ENCODE measurements at places on chromosomes 2 and 18.

DNA sequence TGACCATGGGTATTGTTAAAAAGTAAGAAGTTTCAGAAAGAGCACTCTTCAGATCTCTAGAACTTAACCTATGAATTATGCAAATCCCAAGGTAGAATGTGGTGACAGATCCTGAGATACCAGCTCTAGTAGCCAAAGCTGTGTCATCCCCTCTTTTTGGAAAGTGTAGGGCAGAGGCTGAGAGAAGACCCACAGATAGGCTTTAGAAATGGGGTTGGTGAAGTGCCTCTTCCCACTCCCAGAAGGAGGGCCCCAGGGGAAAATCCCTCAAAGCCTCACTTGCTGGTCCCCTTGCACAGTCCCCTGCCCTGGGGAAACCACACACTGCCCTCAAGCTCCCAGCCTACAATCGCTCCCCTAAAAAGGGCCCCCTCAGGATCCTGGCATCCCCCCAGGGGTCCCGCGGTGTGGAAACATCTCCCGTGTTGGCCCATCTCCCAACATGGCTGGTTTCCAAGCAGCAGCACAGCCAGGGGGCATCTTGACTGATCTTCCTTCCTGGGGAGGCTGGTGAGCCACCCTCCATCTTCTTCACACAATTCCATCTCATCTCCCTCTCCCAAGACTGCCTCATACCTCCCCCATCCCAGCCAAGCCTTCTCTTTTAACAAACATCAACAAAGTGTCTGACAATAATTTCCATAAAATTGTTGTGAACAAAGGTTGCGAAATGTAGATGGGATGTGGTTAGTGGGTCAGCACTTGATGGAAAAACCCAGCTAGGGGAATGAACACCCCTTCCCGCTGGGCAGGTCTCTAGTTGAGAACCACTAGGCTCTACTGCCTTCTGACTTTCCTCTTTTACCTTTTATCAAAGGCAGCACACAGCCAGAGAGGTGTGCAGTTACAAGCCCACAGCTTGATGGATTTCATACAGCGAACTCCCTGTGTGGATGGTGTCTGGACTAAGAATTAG lies 25.1 kb downstream of the MAL start:
- no peak for DNase-seq

- no peak for DNase-seq
Observed at GRCh38 chr2:154203206-154203605, 331.5 kb downstream of the GALNT13 start.

GRCh38 chr2:30706534-30707303 lies 100.5 kb downstream of the CAPN13 start:
- DNase-seq = peak; percentile 28

DNA sequence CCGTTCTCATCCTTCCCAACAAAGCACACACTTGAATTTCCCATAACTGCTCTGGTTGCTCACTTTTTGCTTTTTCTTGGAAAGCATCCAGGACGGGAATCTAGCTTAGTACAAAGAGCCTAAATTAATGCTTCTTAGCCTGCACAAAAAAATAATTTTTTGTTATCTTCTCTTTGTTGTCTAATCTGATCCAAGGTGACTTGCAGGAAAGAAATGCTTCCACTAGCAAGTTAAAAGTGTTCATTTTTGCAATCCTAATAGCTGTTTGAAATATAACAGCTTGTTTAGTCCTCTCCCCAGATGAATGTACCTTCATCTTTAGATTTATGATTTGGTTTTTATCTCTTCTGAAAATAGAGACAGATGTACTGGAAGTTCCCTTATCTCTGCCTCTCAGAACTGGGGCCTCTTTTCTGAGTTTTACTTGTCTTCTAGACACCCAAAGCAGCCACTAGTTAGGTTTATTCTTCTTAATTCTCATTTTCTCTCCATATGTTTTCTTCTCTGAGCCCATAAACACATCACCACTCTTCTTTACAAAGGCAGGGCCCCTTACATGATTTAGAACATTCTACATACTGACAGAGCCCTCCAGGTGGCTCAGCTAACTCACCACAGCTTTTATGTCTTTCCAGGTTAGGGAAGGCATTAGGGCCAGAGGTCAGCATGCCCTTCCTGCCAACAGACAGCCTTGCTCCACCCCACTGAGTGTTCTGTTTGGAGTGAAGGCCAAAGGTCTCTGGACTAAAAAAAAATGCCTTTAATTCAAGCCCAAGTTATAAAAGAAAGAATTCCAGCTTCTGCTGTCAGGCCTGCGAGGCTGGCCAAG lies 74.7 kb upstream of the MAP4K3 start:
- no peak for DNase-seq

GRCh38 chr2:119349289-119349688 lies 17.3 kb downstream of the C2orf76 start:
- no peak for DNase-seq

- no peak for DNase-seq
Observed at GRCh38 chr2:129605646-129606045, 373.8 kb upstream of the RAB6C start.

GRCh38 chr2:44333994-44334393 lies 27.3 kb downstream of the PREPL start:
- no peak for DNase-seq

DNA sequence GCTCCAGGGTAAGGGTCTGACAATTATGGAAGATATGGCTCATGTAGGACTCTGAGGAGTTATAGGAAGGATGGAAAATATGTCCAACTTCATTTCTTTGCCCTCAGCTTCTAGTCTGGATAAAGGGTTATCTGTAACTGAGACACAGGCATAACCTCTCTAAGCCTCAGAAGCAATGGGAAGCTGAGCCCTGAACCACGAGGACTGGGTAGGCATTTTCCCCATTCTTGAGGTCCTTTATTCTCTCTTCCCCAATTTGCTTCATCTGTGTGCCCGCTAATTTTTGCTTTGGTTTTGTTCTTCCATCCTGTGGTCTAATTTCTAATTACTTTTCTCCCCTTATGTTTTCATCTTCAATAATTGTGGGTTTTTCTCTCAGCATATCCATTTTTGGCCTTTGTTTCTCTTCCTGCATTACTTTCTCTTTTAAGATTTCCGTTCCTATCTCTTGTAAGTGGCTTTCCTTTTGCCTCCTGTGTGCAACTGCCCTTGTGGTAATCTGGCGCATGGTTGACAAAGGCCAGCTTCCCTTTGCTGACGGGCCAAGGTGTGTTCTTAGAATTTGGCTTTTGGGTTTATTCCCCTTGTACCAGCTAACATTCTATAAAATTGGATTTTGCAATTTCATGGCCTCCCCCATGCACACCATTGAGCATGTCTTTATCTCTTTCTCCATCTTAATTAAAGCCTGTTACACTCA lies 343.8 kb downstream of the TXNL1 start:
- no peak for DNase-seq

DNA sequence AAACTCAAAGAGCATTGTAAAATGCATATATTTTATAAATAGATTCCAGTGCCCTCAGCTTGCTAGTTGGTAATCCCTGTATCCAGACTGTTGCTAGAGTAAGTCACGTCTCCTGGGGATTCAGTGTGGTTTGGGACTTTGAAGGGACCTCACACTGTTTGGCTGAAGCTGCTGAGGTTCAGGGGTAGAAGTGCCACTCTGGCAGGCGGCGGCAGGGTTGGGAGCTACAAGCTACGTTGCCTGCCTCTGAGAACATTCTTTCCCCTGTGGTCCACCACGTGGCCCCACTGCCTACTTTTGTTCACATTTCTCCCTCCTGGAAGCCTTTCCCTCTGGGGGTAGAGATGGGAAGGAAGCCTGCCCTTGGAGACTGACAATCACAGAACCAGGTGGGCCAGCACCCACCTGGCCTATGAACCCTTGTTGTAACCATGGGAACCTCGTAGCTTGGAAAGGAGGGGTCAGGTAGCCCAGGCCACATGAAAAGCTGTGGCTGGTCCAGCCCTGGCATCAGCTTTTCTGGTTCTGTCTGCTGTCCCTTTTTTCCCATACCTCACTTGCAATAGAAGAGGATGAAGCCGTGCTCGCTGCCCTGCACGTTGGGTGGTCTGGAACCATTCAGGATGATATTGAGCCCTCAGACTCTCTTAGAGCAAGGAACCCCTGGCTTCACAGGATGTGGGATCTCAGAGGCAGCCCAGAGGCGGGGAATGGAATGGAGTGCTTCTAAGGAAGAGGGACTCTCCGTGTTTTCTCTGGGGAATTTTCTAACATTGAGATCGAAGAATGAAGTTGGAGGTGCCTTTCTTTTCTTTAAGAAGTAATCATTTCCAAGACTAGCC lies 2.9 kb downstream of the RNF144A start:
- DNase-seq = no peak

DNA sequence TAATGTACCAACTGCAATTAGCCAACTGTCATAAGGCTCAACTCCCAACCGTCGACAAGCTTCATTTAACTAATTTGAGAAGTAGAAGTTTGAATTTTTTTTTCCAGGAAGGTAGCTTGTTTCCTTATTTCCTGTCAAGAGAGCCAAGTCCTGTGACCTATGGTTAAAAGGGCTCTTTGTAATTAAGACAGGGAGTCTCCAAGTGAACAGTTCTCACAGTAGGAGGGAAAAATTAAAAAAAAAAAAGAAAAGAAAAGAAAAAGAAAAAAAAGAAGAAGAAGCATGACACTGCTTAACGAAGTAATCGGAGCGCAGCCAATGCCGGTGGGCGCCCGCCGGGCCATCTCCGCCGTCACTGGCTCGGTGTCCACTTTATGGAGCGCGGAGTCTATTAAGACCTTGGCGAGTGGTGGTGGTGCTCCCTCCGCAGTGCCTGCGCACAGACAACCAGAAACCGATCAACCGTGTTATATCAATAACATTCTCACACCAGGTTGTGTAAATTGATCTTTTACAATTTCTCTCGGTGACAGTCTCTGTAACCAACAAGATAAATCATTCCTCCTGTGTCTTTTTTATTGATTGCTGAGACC lies 197.2 kb upstream of the POU3F3 start:
- no peak for DNase-seq

DNA sequence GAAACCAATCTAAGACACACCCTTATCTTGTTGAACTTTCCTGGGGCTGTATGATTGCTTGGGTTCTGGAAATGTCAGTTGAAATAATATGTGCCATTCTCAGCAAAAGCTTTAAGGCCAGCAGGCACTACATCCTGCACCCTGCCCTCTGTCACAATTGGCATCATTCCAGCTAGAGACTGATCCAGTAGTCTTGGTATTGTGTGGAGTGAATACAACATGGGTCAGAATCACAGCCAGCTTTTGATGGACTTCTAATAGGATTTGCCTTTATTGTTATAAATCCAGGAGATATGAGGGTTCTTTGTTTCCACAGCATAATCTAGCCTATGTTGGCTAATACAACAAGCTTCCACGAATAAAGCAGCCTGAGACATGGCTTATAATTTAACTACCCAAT lies 617.0 kb upstream of the CDH2 start:
- no peak for DNase-seq

DNA sequence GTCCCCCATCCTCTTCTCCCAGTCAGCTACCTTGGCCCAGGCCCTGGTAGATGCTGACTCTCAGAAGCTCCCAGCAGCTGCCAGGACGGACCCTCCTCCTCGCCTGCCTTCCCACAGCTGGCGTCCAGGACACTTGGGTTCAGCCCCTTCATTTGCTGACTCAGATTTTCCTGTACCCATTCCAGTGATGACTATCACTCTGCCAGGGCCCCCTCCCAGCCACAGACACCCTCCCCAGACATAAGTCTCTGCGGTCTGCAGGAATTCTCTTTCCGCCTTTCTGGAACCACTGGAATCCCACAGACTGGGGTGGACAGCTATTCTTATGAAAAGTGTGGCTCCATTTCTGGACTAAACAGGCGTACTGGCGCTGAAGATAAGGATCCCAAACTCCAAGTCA lies 260.3 kb upstream of the EPAS1 start:
- DNase-seq = no peak

- no peak for DNase-seq
Observed at GRCh38 chr2:96591494-96591893, 46.6 kb downstream of the KANSL3 start.

- DNase-seq = no peak
Observed at GRCh38 chr2:37464067-37464466, 119.6 kb downstream of the QPCT start.

DNA sequence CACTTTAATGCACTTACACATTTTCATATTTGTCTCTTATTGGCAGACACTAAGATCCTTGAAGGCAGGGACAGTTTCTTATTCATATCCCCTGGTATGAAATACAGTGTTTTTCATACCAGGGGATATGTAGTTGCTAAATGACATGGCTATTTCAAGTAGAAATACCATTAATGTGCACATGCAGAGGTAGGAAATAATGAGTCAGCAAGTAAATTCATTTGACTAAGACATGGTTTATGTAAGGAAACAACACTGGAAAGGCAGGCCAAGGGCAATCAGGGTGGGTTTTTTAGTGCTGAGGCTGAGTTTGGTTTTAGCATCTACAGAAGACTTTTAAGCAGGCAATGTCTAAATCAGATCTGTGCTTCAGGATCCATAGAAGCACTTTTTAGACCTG lies 155.9 kb downstream of the WDPCP start:
- DNase-seq = no peak

- DNase-seq = no peak
Observed at GRCh38 chr2:190455358-190456095, 47.4 kb downstream of the MFSD6 start.

DNA sequence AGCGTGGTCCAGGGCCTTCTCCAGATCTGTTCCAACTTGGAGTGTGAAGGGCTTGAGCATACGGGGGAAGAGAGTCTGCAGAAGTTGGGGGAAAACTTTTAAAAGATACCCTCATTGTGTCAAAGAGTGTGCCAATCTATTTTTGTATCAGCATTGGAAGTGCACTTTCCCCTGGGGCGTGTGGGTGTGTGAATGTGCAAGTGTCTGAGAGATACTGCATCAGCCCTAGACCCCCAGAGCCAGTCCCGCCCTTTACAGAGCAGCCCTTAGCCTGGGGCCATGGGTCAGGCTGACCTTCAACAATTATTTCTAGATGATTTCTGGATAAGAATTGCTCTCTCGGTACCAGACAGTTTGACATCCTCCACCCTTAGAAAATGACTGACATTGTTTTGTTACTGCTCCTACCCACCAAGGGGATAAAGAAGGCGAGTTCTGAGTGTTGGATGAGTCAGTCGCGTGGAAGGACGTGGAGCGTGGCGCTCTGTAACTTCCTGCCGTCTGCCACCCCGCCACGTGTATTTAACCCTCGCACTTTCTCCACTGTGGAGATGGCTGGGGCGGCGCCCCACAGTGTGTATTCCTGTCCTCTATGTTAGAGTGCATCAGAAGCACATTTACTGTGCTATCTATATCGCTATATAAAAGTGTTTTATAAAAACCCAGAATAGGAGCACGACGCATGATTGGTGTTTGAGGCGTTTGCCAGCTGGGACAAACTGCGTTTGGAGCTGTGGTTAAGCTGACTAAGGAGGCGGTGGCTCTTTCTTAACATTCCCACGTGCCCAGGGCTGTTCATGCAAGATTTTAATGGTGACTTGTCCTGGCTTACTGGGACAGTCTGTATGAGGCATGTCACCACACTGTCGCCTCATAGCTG lies 122.6 kb downstream of the CABLES1 start:
- DNase-seq = no peak

DNA sequence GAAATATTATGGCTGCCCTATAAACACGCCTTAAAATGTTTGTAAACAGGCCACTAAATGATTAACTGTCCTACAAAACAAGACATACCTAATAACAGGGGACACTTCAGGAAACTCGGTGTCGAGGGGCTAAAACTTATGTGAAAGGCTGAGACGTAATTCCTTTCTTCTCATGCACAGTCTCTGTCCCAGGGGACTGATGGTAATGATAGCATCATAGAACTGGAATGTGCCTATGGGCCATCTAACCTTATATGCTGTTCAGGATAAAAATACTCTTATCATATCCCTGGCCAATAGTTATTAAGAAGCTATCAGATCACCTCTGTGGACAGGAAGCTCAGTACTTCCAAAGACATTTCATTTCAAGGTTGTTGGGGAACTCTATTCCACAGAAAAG lies 252.6 kb upstream of the RASGRP3 start:
- no peak for DNase-seq
